Astrocyte of the spinal cord (primary cell): ENCODE measurements at places on chromosomes 16 and 17.

DNA sequence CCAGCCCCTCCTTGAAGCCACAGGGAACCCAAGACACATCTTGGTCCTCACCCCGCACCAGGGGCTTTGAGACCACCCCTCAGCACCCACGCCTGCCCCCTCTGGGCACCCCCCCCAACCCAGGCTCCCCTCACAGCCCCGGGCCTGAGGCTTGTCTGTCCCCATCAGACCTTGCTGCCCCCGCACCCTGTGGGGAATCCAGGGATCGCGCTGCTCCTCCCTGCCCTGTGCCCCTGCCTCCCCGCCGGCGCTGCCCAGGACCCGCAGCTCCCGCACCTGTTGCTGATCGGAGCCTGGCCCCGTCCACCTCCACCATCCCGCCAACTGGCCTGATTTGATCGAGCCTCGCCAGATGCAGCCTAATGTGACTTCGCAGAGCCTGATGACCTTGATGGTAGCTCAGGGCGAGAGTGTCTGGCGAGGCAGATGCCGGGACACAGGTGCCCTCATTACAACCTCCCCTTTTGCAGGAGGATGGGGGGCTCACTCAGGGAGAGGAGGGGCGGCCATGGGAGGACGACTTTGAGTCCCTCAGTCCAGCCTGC, 29.0 kb downstream of the SLC25A10 start:
- DNase-seq = no peak

DNA sequence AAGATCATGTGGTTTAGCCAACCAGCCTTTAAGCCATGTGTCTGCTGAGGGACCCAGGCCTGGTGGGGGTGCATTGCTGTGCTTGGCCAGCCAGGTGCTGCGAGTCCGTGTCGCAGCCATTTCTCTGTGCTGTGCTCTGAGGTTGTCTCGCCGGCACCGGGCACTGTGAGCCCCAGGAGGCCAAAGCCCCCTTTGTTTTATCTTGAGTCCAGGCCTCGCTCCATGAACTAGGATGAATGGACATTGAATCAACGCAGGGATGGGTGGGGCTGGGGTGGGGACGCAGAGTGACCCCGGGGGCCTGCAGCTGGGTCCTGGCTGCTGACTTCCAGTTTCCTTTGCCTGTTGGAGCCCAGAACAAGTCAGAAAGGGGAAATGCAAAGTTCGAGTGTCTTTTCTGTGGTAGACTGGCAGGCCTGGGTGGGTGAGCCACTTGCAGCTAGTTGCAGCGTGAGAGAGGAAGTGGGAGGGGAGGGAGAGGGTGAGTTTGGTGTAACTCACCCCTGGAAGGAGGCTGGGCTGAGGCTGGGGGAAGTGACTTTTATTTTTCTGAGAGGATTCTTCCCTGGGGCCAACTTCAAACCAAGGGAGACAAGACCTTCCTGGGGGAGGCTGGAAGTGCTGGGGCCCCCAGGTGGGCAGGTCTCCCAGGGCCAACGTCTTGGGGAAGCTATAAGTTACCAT, 324.7 kb downstream of the SEC14L1 start:
- DNase-seq = peak; percentile 75

GRCh38 chr17:76538281-76538931, 897 bp upstream of the CYGB start:
- no peak for DNase-seq

DNA sequence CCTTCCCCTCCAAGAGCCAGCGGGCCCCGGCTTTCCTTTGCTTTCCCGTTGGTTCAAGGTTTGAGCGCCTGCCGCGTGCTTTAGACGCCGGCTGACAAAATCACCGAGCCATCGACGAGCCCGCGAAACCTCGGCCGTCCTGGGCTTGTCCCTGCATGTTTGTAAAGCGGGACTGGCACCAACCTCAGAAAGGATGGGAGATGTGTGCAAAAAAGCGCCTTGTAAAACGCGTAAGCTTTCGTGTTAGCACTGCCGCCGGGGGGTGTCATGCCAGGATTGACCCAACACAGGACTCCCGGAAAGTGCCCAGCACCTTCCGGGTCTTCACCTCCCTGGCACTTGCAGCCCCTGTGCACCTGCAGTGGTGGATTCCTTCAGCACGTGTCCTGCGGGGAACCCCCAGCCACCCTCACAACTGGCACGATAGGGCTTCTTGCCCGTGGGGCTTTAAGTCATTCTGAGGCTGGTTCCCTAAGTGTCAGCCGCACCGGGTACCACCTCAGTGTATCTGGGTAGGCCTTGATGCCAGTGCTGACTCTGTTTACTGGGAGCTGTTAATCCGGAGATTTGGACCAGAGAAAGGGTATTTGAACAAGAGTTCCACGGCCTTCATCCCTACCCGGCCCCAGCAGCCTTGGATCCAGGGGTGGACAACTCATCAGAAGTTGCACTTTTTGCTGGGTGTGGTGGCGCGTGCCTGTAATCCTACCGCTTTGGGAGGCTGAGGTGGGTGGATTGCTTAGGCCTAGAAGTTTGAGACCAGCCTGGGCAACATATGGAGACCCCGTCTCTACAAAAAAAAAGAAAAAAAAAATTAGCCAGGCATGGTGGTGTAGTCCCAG, 817 bp downstream of the NDUFAF8 start:
- no peak for DNase-seq

DNA sequence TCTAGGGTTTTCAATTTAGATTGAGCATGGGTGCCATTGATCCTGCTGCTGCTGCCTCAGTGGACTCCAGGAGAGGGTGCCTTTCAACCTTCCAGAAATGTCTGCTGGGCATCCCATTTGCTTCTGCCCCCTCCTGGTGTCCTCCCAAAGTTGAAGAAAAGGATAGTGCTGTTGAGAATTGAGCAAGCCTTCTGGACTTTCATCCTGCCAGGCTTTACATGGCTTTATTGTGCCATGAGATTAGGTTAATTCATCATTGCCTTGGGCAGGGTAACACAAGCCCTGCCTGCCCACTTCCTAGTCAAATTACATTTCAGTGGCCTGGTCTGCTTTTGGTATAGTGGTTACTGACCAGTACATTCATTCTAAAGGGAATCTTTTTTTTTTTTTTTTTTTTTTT, 17.9 kb upstream of the TANGO6 start:
- DNase-seq = no peak

GRCh38 chr17:37815536-37815935, 70.7 kb upstream of the HNF1B start:
- no peak for DNase-seq

- DNase-seq = peak; percentile 88
Measured at GRCh38 chr16:72172105-72173034, at the start of gene PMFBP1. Gene PMFBP1 (minus strand): TSS chr16:72172155. CDS start chr16:72171208, 947 bp downstream.

- no peak for DNase-seq
Measured at GRCh38 chr16:51388516-51388951, 237.5 kb upstream of the SALL1 start.

DNA sequence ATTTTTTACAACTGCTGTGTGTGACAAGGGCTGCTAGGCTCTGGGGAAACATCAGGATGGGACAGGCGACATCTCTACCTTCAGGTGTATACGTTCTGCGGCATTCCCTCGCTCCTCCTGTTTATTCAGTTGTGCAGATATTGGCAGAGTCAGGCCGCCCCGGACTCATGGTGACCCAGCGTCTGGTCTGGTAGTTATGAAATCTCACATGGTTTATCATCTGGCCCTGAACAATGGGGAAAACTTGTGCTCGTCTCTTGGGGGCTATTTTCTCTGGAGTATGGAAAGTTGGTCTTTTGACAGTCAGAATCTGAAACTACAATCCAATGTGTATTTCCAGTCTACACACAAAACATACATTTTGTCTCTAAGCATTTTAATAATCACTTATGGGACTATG, 3.3 kb downstream of the MARCHF10 start:
- no peak for DNase-seq

- DNase-seq = peak; percentile 24
Measured at GRCh38 chr16:75289189-75289588, 37.8 kb upstream of the BCAR1 start.

DNA sequence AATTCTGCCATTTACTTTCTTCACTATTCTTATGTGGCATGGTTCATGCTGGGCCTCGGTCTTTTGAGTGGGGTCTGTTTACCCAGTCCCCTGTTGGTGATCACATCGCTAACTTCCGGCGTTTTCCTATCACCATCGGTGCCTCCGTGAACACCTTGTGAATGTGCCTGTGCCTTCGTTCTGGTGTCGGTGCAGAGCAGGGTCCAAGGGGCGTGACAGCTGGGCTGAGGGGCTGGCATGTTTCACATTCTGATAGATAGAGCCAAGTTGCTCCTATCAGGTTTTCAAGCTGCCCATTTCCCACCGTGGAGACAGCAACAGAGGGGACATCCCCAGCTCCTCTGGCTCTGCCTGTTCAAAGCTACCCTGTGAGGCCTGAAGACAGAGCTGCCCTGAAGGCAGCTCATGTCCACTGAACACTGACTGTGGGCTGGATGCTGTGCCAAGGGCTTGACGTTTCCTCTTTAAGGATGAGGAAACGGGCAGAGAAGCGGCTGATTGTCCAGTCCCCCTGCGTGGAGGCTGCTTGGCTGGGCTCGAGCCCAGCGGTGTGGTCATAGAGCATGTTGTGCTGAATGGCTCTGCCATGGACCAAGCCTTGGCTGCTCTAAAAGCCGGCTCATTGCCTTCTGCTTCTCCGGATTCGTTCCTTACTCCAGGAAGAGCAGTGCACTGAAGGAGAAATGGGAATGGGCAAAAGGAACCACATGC, 17.0 kb downstream of the DHODH start:
- no peak for DNase-seq

DNA sequence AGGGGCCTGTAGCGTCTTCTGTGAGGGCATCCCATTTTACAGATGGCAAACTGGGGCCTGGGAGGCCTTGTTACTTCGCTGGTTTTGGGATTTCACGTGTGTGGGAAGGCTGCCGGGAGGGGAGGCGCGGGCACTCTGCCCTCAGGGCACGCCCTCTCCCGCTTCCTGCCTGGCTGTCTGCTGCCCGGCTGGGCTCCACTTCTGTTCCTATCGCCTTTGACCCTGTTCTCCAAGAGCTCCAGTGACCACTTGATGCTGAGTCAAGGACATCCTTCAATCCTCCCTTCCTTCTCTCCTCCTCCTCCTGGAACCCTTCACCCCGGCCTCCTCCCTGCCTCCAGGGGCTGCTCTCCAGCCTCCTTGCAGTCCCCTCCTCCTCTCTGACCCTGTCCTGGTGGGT, 16.0 kb downstream of the SPNS3 start:
- DNase-seq = no peak

GRCh38 chr16:84236671-84237070, 3.1 kb downstream of the KCNG4 start:
- no peak for DNase-seq

- no peak for DNase-seq
Measured at GRCh38 chr17:76685366-76685765, 25.4 kb downstream of the MXRA7 start.

GRCh38 chr17:50719924-50720794, 756 bp downstream of the LUC7L3 start:
- DNase-seq = peak; percentile 18

GRCh38 chr17:28718333-28719020, 809 bp upstream of the RAB34 start:
- DNase-seq = no peak

DNA sequence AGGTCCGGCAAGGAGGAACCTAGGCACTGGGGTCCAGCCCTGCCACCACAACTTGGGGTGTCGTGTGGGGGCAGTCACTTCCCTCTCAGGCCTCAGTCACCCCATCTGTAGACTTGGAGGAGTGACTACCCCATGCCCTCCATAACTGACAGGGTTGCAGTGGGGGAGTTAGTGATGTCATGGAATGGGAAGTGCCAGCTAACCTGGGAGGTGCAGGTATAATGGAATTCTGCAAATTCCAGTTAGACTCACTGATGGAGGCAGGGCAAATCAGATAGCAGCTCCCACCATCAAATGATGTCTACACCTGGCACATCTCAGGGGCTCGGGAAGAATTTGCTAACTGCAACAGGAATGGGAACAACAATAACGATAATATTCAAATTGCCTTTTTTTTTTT, 72.9 kb downstream of the CNGB1 start:
- no peak for DNase-seq

DNA sequence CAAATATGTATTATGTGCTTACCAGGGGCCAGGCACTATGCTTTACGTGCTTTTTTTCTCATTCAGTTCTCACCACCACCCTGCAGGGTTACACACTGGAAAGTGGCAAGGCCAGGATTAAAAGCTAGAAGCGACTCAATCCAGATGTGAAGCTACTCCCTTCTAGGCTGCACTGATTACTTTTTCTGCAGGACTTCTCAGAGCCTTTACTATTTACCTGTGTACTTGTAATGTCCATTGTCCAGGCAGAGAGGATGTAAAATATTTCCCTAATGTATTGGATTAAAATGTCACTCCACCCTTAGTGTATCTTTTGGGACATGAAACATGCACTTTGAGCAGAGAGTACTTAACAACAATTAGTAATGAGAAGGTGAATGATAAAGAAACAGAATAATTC, 287.5 kb upstream of the EEF2KMT start:
- no peak for DNase-seq

DNA sequence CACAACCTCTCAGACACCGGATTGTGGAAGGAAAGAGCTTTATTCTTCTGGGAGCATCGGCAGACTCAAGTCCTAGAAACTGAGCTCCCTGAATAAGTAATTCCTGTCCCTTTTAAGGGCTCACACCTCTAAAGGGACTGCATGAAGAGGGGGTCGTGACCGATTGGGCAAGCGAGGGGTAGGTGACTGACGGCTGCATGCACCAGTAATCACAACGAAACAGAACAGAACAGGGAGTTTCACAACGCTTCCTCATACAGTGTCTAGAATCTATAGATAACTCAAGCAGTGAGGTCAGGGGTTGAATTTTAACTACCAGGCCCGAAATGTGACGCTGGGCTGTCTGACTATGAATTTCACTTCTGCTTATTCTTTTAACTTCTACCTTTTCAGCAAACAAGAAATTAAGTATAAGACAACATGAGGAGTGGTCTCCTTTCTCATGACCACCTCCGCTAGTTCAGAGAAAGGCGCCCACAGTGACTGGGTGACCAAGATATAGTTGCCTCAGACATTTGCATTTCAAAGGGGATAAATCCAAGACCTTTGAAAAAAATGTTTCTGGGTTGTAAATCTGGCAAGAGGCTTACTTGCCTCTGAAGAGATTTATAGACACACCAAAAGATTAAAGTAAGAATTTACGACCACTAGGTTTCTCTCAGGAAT, 88.4 kb upstream of the ATF7IP2 start:
- DNase-seq = no peak

- DNase-seq = peak; percentile 24
Measured at GRCh38 chr16:80852261-80852872, 48.0 kb upstream of the CDYL2 start.

GRCh38 chr17:80991645-80992076, at the start of gene CHMP6:
Gene CHMP6 (plus strand): TSS chr17:80991841. CDS start chr17:80991919, 78 bp downstream.
- peak; percentile 78 for DNase-seq

GRCh38 chr17:26792486-26792885, 501.4 kb upstream of the WSB1 start:
- peak; percentile 66 for DNase-seq

- no peak for DNase-seq
Measured at GRCh38 chr16:73319737-73320136, 271.8 kb upstream of the ZFHX3 start.

GRCh38 chr17:71902894-71903506, 217.8 kb upstream of the SOX9 start:
- DNase-seq = peak; percentile 43

GRCh38 chr17:58503866-58504265, 10.6 kb downstream of the MTMR4 start:
- DNase-seq = no peak

GRCh38 chr17:74272731-74273201, 1.3 kb upstream of the DNAI2 start:
- no peak for DNase-seq
